ENCODE measurements at places on chromosomes 13 and 19. TPM values are rescaled to one million over a fixed set of nuclear protein-coding genes. Genes with fewer than 3 reads are reported as not detected.

The TMPRSS9 gene
- 11.1 TPM for polyA plus RNA-seq

The NAPSA gene
- polyA plus RNA-seq = not detected

The GDF15 gene
- 537 TPM for polyA plus RNA-seq

The ONECUT3 gene
- polyA plus RNA-seq = under 0.01 TPM

The OR7C1 gene
- not detected for polyA plus RNA-seq

The CD33 gene
- 0.07 TPM for polyA plus RNA-seq

The SIAH3 gene
- polyA plus RNA-seq = not detected

The GRIN2D gene
- polyA plus RNA-seq = 0.13 TPM

The SCEL gene
- polyA plus RNA-seq = not detected

The ZNF724 gene
- 1.1 TPM for polyA plus RNA-seq

The ANKRD24 gene
- polyA plus RNA-seq = 0.24 TPM

The USE1 gene
- 16.3 TPM for polyA plus RNA-seq

The C19orf73 gene
- polyA plus RNA-seq = 3.0 TPM

The GNA15 gene
- polyA plus RNA-seq = not detected

DNA sequence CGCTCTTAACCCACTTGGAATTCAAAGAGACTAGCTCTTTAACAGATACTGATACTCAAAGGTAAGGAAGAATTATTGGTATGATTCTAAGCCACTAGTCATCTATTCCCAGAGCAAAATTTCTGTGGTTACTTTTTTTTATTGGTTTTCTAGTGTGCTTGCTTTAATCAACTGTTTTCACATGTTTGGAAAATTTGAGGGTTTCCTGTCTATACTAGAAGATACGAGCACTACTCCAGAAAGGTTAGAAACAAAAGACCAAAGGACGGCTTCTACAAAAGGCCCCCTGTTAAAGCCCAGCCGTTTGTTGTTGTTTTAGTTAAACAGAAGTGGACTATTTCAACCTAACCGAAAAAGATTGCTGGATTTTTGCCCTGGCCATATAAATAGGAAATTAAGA lies 18.5 kb upstream of the LPAR6 start:
- DNase-seq = peak; percentile 73

- DNase-seq = no peak
Observed at GRCh38 chr19:4979211-4979807, 10.4 kb downstream of the KDM4B start.

DNA sequence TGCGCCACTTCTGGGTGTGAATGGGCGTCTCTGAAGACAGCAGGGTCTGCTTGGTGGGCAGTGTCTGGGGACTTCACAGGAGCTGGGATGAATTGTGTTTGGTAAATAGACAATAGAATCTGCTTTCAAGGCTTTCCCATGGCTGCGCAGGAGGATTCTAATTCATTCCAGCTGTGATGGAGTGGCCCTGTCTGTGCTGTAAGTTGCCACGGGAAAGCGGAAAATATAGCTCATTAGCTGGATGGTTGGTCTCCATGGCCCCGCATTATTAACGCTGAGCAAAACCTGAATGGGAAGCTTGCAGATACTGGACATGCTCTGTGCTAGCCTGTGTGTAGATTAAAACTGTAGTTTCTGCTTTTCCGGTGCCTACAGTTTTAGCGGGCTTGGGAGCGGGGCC lies 15.6 kb upstream of the C1QTNF9 start:
- DNase-seq = no peak

- no peak for DNase-seq
Observed at GRCh38 chr13:95779522-95779921, 102.6 kb downstream of the DNAJC3 start.

GRCh38 chr13:30745906-30746686 lies 10.8 kb downstream of the ALOX5AP start:
- DNase-seq = peak; percentile 65

DNA sequence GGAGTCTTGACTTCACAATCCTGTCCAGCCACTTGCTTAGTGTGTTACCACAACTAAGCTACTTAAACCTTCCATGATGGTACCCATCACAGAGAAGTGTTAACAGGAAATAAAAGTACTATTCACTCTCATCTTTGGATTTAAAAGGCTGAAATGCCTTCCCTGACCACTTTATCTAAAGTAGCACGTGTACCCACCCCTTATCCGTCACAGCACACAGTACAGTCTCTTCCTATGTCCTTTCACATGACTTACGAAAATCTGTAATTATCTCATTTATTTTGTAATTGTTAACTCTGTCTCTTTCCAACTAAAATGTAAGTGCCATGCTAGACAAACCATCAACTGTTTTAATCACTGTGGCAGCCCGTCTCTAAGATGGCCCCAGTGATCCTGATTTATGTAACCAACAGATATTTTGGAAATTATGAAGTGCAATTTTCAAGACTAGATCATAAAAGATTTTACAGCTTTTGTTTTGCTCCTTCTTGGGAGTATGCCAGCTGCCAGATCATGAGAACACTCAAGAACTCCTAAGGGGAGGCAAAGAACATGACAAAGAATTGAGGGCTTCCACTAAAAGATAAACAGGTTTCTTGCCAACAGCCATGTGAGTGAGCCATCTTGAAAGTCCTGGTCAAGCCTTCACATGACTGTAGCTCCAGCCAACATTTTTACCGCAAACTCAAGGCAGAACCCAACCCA lies 44.9 kb downstream of the DIAPH3 start:
- DNase-seq = no peak

GRCh38 chr19:54418930-54419800 lies 3.9 kb downstream of the TTYH1 start:
- no peak for DNase-seq

DNA sequence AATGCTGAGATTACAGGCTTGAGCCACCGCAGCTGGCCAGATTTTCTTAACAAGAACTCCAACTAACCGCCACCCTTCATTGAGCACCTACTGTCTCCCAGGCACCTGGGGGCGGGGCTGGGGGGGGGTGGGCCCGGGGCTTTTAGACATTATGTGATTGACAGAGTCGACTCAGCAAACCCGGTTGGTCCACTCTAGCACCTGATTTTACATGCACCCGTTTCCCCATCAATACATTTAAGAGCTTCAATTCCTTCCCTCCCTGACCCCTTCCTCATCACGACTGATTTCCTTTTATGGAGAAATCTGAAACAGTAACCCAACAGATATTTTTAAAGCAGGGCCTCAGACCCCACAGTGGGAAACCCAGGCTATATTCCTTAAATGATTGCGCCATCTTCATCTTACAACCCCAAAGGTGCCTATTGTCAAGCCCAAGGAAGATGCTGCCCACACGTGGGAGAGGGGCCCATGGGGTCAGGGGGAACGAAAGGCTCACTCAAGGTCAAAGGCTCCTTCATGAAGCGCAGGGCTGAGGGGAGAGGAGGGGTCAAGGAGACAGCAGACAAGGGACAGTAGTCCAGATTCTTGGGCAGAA lies 1.8 kb downstream of the INSR start:
- no peak for DNase-seq

DNA sequence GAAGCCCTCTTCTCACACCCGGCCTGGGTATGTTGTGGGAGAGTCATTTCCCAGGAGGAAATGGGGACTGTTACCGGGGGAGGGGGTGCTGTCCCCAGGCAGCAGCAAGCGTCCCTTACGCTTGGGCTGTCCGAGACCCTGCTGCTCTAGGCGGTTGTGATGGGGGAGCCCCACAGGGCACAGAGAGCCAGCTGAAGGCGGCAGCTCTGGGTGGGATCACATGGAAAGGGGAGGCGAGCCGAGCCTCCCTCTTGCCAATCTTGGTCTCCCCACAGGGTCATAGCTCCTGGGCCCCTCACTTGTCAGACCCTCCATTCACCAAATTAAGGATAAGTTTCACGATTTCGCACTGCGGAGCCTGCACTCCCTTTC lies 22.0 kb downstream of the EPN1 start:
- no peak for DNase-seq

DNA sequence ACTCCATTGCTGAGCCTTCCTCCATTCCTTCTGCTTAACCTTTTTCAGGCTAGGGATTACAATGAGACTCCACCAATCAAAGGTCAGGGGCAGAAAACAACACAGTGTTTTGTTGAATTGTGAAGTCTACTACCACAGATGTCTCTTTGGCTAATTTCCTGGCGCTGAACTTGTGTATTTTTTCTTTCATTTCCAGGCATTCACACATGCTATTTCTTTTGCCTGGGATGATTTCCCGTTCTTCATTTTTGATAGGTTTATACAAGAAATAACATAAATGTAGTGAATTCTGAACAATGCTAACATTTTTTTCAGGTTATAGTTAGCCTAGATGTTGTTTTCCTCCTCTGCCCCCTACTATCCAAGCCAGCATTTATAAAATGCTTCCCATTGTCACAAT lies 64.3 kb downstream of the OLFM4 start:
- DNase-seq = no peak

GRCh38 chr19:43624933-43625332 lies 5.5 kb upstream of the ZNF428 start:
- DNase-seq = no peak

DNA sequence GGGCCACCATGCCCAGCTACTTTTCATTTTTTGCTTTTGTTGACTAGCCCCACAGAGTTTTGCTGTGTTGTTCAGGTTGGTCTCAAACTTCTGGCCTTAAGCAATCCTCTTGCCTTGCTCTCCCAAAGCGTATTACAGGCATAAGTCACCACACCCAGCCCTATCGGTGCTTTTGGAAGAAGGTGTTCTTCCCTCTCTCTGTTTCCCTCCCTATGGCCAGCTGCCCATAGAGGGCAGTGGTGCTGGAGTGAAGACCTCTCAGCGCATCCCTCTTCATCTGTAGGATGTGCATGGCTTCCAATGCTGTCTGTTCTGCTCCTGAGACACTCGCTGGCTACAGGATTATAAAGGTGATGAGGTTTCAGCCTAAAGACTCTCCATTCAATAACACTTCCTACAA lies 1.3 kb upstream of the CD22 start:
- DNase-seq = peak; percentile 31

DNA sequence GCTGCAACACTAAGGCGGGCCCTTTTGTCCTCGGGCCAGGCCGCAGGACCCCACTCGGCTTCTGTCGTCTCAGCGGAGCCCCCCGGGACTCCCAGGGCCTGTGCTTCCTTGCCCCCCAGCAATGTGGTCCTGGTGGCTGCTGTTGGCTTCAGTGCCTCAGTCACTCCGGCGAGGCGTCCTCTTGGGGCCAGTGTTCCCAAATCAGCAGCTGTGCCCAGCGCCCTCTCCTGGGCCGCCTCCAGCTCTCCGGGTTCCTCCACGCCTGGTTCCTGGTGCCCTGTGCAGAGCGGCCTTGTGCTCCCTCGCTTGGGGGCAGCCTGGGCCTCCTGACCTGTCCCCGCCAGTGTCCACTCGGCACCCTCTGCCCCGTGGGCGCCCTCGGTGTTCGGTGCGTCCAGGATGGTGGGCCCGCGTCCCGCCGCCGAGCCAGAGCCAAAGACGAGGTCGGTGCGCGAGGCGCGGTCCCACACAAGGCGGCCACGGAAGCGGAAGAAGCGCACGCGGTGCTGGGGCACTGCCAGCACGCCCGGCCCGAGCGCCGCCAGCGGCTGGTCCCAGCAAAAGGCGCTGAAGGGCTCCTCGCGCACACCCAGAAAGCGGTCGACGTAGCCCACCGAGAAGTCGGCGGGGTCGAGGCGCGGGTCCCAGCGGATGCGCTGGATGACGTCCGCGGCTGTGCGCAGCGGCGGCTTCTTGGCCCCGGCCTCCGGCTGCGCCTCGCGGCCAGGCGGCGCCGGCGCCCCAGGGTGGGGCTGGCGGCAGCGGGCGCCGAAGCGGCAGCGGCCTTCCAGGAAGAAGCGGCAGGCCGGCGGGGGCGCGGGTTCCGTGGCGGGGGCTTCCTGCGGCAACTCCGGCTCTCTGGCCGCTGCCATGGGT lies 685 bp downstream of the LENG9 start:
- peak; percentile 54 for DNase-seq

GRCh38 chr13:30715372-30715756 lies 20.0 kb upstream of the ALOX5AP start:
- DNase-seq = no peak

- peak; percentile 67 for DNase-seq
Observed at GRCh38 chr19:56838024-56838908, 2.3 kb downstream of the PEG3 start.

- DNase-seq = no peak
Observed at GRCh38 chr19:16849168-16849567, 20.0 kb downstream of the SIN3B start.

DNA sequence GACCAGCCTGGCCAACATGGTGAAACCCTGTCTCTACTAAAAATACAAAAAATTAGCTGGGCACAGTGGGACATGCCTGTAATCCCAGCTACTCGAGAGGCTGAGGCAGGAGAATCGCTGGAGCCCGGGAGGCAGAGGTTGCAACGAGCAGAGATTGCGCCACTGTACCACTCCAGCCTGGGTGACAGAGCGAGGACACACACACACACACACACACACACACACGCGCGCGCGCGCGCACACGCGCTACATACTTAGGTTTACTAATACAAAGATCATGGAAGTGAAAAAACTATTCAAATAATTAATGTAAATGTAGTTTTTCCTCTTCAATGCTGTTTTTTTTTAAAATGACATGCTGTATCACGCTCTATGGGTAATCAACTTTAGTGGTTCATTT lies 58.5 kb upstream of the ZDHHC20 start:
- no peak for DNase-seq

- no peak for DNase-seq
Observed at GRCh38 chr13:65744836-65745235, 1485.3 kb downstream of the PCDH9 start.

DNA sequence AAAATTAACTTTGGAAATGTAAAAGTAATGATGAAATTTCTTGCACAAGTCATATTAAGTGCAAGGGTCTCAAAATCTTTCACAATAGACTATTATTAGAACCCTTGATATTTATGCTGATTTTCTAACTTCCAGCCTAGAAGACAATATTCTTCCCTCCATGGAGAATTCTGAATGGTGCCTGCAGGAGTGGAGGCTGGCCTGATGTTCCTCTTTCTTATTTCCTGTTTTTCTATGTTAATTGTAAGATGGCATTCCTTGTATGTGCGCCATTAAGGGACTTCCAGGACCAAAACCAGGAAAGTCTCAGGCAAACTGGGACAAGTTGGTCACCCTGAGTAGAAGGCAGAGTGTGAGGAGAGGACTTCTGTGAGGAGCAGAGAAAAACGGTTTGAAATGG lies 294.9 kb downstream of the DLEU7 start:
- DNase-seq = no peak

GRCh38 chr19:48866692-48867091 lies 1.7 kb downstream of the PLEKHA4 start:
- DNase-seq = no peak
